ENCODE measurements at places on chromosomes 7 and 10. TPM values are rescaled to one million over a fixed set of nuclear protein-coding genes. Genes with fewer than 3 reads are reported as not detected.

GRCh38 chr7:66617295-66617694 lies 11.4 kb upstream of the KCTD7 start:
- H3K4me3 ChIP-seq = no peak overlapping the region
- no peaks in the 10 kb centered on the region for H3K4me1 ChIP-seq
- H3K27ac ChIP-seq = no peak overlapping the region
- H3K27me3 ChIP-seq = no peaks in the 10 kb centered on the region
- H3K36me3 ChIP-seq = no peaks in the 10 kb centered on the region

DNA sequence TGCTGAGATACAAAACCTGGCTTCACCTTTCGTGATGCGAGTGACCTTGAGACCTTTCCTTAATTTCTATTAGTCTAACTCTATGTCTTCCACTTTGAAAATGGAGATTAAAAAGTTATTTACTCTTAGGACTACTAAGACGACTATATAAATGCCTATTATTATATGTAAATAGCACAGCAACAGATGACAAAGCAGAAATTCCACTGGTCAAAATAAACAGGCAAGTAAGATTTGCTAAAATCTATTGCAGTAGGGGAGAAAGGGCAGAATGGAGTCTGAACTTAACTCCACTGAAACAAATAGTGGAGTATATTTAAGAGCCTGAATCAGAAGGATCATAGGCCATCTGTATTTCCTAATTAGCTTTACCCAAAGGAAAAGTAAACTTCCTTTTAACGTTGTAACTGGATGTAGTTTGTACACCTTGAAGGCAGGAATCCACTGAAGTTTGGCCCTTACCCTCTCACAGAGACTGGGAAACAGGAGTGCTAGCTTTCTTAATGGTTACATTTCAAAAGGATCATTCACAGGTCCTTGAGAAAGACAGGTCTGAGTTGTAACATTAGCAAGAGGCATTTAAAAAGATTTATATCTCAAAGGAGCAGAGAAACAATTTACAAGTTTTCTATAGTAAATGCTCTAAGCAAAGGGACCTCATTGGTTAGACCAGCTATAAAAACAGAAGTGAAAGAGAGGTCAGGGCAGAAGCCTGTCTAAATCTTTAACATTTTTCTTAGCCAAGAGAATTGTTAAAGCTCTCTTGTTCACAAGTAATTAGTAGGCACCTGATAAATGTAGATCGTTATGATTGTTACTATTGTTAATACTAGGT lies 332.5 kb downstream of the ZWINT start:
- no peak for DNase-seq
- no peaks in the 10 kb centered on the region for H3K27me3 ChIP-seq

Gene CARD11
- 118 TPM for total RNA-seq

Gene ZNF138
- total RNA-seq = 19.6 TPM

Gene ATE1
- 23.2 TPM for total RNA-seq

- H3K27me3 ChIP-seq = peaks cover 9% of the 10 kb centered on the region
- no peak for DNase-seq
- H3K4me3 ChIP-seq = no peak overlapping the region
- H3K27ac ChIP-seq = no peak overlapping the region
These were observed 173.4 kb upstream of the CELF2 start for GRCh38 chr10:10844251-10844650.

Gene GARIN1A
- 0.07 TPM for total RNA-seq

GRCh38 chr7:23011222-23011924 lies 2.6 kb downstream of the HYCC1 start:
- H3K4me3 ChIP-seq = no peak overlapping the region
- no peaks in the 10 kb centered on the region for H3K36me3 ChIP-seq
- peaks cover 19% of the 10 kb centered on the region for H3K4me1 ChIP-seq
- peaks cover 3% of the 10 kb centered on the region for H3K27me3 ChIP-seq
- H3K27ac ChIP-seq = no peak overlapping the region

Gene PTF1A
- total RNA-seq = not detected

- DNase-seq = no peak
- H3K4me3 ChIP-seq = no peak overlapping the region
- H3K4me1 ChIP-seq = no peaks in the 10 kb centered on the region
- no peak overlapping the region for H3K27ac ChIP-seq
- peaks cover 23% of the 10 kb centered on the region for H3K27me3 ChIP-seq
- no peaks in the 10 kb centered on the region for H3K36me3 ChIP-seq
These were observed 81.9 kb downstream of the RAMP3 start for GRCh38 chr7:45239486-45239885.

DNA sequence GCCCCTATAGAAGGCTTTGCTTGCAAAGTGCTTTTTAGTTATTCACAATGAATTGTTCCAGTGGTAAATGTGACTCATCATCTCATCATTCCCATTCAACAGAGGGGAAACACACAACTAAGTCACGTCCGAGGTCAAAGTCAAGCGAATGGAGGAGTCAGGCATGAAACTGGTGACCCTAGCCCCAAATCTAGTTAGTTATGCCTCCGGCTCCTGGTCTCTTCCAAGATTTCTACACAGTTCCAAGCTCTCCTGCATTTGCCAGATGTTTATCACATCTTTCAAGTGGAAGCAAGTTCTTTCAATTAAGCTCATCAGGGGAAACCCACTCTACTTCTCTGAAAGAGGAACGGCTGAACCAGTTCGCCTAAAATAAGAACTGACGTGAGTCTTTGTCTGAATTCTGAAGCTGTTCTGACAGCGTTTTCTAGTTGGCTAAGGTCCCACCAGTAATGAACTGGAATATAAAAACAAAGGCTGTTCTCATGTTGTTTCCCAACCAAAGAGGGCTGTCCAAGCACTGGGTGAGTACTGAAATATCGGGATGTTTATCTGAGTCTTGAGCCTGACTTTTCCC lies 140.9 kb upstream of the NRBF2 start:
- peak overlapping the region; percentile 26 for H3K4me3 ChIP-seq
- H3K36me3 ChIP-seq = peaks cover 2% of the 10 kb centered on the region
- peaks cover 63% of the 10 kb centered on the region for H3K4me1 ChIP-seq

Gene EIF4EBP2
- 27.7 TPM for total RNA-seq

- H3K36me3 ChIP-seq = peaks cover 51% of the 10 kb centered on the region
- peak overlapping the region; percentile 4 for H3K27ac ChIP-seq
- H3K27me3 ChIP-seq = no peaks in the 10 kb centered on the region
- H3K4me1 ChIP-seq = peaks cover 6% of the 10 kb centered on the region
These were observed 54.6 kb upstream of the NCAPG2 start for GRCh38 chr7:158759245-158759614.

DNA sequence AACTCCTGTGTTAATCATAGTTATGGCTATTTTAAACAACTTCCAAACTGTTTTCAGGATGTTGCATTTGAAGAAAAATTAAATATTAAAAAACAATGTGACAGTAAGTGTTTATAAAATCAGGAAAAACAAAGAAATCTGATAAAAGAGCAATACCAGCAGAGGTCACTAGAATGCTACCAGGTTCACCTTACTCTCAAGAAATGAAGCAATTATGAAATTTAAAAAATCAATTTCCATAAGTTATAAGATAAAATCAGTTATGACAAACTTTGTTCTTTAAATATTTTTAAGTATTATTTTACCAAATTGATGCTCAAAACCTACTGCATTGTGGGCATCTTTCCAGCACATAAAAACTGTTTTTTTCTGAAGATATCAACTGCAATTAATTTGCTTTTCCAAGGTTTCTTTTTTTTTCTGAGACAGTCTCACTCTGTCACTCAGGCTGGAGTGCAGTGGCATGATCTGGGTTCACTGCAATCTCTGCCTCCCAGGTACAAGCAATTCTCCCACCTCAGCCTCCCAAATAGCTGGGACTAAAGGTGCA lies 50.7 kb upstream of the RHEB start:
- no peaks in the 10 kb centered on the region for H3K27me3 ChIP-seq
- no peaks in the 10 kb centered on the region for H3K36me3 ChIP-seq
- no peaks in the 10 kb centered on the region for H3K4me1 ChIP-seq
- no peak overlapping the region for H3K27ac ChIP-seq

- peaks cover 5% of the 10 kb centered on the region for H3K36me3 ChIP-seq
- H3K27me3 ChIP-seq = no peaks in the 10 kb centered on the region
- no peak for DNase-seq
- H3K27ac ChIP-seq = no peak overlapping the region
- peaks cover 12% of the 10 kb centered on the region for H3K4me1 ChIP-seq
These were observed 30.1 kb downstream of the RPA3 start for GRCh38 chr7:7688310-7688709.

Measured in activated CD4-positive, alpha-beta T cell treated with anti-CD3 and anti-CD28 coated beads for 36 hours (primary cell).